Gastroesophageal sphincter (tissue), 4 donors: ENCODE measurements at places on chromosomes 1 and 21.

- no peak for ATAC-seq
These were observed 325.7 kb upstream of the ST6GALNAC5 start for GRCh38 chr1:76541618-76542017.

GRCh38 chr1:11779715-11780379 is 17.9 kb downstream of the C1orf167 start:
- ATAC-seq: peak; percentile 13

- no peak for ATAC-seq
These were observed 33.5 kb downstream of the ACOT7 start for GRCh38 chr1:6360117-6360496.

GRCh38 chr1:50659107-50659662 is 235.9 kb upstream of the DMRTA2 start:
- no peak for ATAC-seq

- ATAC-seq: no peak
These were observed 285.2 kb upstream of the NEGR1 start for GRCh38 chr1:72567521-72567920.

GRCh38 chr1:24769656-24770651 is 24.7 kb downstream of the CLIC4 start:
- peak; percentile 88 for ATAC-seq

- no peak for ATAC-seq
These were observed 2.9 kb downstream of the QSOX1 start for GRCh38 chr1:180157576-180158057.

GRCh38 chr1:226110249-226111097 is 48.0 kb downstream of the H3-3A start:
- peak; percentile 74 for ATAC-seq

GRCh38 chr1:19186001-19186400 is 24.1 kb downstream of the UBR4 start:
- no peak for ATAC-seq

DNA sequence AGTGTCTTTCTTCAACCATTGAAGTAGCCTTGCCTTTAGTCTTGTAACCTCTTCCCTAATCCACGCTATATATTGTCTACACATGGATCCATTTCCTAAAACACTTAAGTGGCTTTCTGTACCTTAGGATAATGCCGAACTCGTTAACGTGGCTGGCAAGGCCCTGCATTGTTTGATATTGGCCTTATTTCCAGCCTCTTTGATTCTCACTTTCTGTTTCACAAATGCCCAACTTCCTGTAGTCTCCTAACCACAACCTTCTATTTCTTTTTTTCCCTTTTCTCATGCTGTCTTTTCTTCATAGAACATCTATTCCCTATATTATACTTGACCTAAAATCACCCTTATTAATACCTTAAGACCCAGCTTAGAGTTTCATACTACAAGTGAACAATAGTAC is 536.0 kb downstream of the LMO4 start:
- no peak for ATAC-seq

- no peak for ATAC-seq
These were observed 206.3 kb downstream of the SIPA1L2 start for GRCh38 chr1:232423591-232423990.

DNA sequence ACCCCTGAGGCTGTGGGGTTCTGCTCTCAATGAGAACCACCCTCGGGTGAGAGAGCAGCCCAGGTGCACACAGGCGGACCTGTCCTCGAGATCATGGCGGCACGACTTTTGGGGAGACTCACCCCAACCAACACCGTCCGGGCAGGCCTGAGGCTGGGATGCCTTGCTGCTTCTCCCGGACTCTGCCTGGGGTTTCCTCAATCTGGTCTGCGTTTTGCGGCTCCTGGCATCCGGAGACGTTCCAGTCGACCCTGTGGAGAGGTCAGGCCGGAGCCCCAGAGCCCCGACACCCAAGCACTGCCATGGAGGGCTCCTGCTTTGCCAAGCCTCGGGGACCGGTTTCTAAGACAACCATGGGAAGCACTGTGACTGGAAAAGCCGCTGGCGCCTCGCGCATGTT is 3879.7 kb downstream of the SRGAP2C start:
- no peak for ATAC-seq

DNA sequence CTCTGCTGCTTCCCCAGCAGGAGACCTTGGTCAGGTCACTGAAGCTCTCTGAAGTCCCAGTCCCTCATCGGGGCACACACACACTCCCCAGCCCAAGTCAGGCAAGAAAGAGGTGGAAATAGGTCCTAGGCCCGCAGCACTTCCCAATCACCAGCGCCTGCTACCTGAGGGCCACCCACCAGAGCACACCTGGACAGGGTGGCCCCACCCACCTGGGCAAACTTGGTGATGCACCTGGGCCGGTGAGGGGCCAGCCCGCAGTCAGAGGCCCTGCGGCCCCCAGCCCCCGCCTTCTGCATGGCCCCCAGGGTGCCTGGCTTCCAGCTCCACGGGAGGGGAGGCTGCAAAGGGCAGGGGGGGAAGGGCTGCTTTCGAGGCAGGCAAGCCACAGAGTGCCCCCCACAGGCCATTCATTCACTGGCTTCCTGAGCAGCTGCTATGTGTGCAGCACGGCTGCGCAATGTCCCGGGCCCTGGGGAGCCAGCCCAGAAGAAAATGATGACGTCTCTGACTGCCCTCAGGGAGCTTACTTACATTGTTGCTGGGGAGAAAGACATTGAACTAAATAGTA is 4.7 kb downstream of the SH2D5 start:
- no peak for ATAC-seq

GRCh38 chr1:24557220-24557619 is 1.3 kb downstream of the NCMAP start:
- ATAC-seq: no peak

DNA sequence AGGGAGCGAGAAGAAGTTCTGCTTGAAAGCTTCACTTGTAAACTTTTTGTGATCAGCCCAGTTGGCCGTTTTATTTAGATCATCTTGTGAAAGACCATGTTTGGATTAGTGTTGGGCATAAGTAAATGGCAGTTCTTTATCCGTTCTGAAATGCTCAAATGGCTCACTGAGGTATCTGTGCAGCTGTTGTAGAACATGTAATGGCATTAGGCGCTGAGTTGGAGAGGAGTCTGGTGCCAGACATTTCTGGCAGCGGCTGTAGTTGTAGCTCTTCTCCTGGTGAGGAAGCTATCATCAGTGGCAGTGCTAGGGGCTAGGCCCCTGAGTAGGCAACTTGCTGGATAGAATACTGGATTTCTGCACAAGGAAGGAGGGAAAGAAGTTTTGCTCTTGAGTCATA is 321.6 kb downstream of the LMO4 start:
- no peak for ATAC-seq

GRCh38 chr1:156387870-156388173 is 18.8 kb downstream of the RHBG start:
- no peak for ATAC-seq

GRCh38 chr1:206506405-206507283 is 687 bp upstream of the RASSF5 start:
- no peak for ATAC-seq

- ATAC-seq: no peak
These were observed 34.5 kb downstream of the MYOM3 start for GRCh38 chr1:24077278-24077978.

- no peak for ATAC-seq
These were observed 151.0 kb downstream of the GRIK1 start for GRCh38 chr21:29788752-29789151.

DNA sequence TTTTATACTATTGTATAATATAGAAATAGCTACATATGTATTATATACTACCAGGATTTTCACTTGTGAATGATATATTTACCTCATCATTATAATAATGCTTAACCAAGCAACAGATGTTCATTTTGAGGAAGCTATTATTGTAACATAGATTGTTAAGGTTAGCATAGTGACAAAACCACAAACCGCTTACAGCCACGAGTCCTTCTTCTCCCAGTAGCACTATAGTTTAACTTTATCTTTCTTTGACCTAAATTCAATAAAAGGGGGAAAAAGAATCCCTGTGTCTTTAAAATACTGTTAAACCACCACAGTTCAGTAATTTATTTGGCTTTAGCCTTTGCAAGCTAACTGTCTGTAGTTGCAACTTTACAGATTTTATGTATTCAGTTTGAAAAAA is 1039.4 kb upstream of the B3GALT2 start:
- ATAC-seq: no peak

GRCh38 chr21:34313116-34313515 is 50.7 kb upstream of the KCNE2 start:
- ATAC-seq: no peak

DNA sequence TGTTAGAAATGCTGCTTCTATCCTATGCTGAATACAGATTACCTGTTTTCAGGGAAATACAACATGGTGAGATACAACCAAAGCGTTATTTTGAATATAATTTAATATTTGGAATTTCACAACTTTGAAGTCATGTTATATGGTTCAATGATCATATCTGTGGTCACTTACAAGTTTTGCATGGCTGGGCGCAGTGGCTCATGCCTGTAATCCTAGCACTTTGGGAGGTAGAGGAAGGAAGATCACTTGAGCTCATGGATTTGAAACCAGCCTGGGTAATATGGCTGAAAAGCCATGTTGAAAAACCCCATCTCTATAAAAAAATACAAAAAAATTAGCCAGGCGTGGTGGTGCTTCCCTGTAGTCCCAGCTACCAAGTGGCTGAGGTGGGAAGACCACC is 57.9 kb downstream of the DOP1B start:
- no peak for ATAC-seq

DNA sequence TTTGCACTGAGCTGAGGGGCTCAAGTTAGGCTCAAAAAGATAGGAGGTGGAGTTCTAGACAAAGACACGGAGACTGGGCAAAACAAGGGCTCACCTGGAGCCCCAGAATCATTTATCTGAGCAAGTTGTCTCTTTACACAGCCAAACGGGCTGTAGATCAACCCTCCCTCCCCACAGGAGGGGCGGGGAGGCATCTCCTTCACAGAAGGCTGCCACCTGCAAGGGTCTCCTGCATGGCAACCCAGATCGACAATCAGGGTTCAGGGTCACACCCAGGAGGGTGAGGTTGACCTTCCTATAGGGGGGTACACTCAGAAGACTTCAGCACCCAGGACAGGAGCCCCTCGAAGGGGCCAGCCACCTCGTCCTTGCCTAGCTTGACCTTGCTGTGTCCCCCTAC is 84.0 kb downstream of the CD247 start:
- ATAC-seq: no peak

GRCh38 chr1:17585266-17585987 is 45.9 kb downstream of the ARHGEF10L start:
- ATAC-seq: no peak

GRCh38 chr1:244659694-244660093 is 6.8 kb downstream of the DESI2 start:
- no peak for ATAC-seq

GRCh38 chr1:206829875-206830274 is 35.5 kb upstream of the IL20 start:
- no peak for ATAC-seq

- no peak for ATAC-seq
These were observed 102.4 kb upstream of the ETV3 start for GRCh38 chr1:157240495-157241184.

GRCh38 chr1:197130677-197131304 is 15.7 kb downstream of the ASPM start:
- ATAC-seq: no peak

- no peak for ATAC-seq
These were observed 7.3 kb downstream of the GSTM5 start for GRCh38 chr1:109719337-109719837.

DNA sequence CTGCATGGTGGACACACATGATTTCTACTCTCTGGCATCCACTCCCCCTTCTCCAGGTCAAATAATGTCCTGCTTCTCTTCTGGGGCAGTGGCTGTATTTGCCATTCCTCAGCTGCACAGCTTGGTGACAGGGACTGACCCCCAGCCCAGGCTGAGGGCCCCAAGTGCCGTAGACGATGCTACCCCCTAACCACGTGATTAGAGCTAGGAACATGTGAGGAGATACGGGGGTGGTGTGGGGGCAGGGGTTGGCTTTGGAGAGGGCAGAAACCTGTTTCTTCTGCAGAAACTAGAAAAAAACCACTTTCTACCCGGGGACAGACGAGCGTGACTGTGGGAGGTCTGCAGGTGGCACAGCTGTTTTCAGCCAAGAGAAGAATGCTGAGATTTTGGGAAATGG is 192.4 kb downstream of the SIPA1L2 start:
- no peak for ATAC-seq

DNA sequence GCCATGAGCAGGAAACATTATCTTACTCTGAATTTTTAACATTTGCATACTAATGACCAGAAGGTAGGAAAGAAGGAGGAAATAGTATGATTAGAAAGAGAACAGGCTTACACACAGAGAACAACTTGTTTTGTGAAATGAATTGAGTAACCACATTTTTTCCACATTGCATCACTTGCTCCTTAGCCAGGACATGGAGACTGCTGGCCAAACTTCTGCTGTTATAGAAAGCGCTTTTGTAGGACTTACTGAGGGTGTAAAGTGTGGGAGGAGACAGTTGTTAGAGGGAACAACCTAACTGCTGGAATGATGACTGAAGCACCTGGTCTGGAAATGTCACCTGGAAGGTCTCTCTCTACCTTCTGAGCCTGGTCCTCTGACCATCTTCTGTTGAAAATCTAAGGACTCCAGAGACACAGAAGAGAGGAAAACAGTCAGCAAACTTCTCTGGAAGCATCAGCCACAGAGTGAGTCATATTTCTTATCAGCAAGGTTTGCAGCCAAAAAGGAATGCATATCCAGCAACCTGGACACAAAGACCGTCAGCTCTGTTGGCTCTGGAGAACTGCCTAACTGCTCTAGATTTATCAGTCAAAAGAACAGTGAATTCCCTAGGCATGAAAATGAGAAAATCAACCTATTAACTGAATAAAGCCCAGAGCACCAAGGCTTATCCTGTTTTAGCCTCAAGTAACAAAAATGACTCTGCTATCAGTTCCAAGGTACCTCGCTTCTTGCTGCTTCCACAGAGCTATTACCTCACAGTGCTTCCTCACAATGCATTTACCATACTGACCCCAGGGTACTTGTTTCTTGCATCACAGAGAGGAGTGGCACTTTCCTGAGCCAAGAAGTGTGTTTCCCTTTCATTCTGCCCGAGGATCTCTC is 88.0 kb upstream of the SLFNL1 start:
- peak; percentile 96 for ATAC-seq

GRCh38 chr1:107293901-107294613 is 153.2 kb downstream of the NTNG1 start:
- ATAC-seq: no peak

- no peak for ATAC-seq
These were observed 21.1 kb upstream of the ACTRT2 start for GRCh38 chr1:3000214-3000613.

- peak; percentile 65 for ATAC-seq
These were observed 210.1 kb downstream of the FGGY start for GRCh38 chr1:59506952-59507351.

GRCh38 chr1:182595641-182596240 is 6.7 kb upstream of the RNASEL start:
- peak; percentile 74 for ATAC-seq

DNA sequence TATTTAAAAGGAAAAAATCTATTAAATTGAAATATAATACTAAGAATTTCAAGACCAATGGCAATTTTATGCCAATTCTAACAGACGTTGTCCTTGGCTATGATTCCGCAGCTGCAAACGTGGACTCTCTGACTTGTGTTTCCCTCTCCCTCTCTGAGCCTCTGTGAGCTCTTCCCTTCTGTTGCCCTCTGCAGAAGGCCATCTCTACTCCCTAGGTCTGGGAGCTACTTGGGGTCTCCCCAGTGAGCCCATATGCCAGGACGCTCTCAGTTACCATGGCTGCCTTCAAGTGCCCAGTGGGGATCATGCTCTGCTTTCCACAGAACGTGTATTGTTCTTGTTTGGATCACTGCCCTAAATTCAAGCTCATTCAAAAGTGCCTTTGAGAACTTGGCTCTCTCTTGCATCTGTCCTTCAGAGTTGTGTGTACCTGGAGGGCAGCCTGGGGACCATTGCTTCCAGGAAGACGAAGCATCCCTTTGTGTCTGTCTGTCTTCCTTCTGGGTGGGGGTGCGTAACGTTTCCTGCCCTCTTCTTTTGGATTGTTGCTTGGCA is 97.5 kb upstream of the TSPAN2 start:
- no peak for ATAC-seq

GRCh38 chr21:41837756-41838297 is 41.3 kb downstream of the PRDM15 start:
- ATAC-seq: no peak
